ENCODE measurements at places on chromosomes 1 and 21. TPM values are rescaled to one million over a fixed set of nuclear protein-coding genes. Genes with fewer than 3 reads are reported as not detected.

Gene OR2T33
- not detected for total RNA-seq

Gene HMCN1
- 0.85 TPM for total RNA-seq

Gene THEM4
- total RNA-seq, result 13.2 TPM

Gene FALEC
- not detected for total RNA-seq

Gene ZMYND12
- 0.54 TPM for total RNA-seq

All from foreskin keratinocyte (primary cell).